ENCODE measurements at places on chromosomes 1 and 21. TPM values are rescaled to one million over a fixed set of nuclear protein-coding genes. Genes with fewer than 3 reads are reported as not detected.

AMY2A gene
- 0.36 TPM for total RNA-seq

SLC1A7 gene
- not detected for total RNA-seq

LRRC71 gene
- 0.64 TPM for total RNA-seq

CD247 gene
- 0.82 TPM for total RNA-seq

CLCA1 gene
- total RNA-seq, result 0.54 TPM

FOXD2 gene
- 0.18 TPM for total RNA-seq

FBXO28 gene
- total RNA-seq, result 42.8 TPM

S100A12 gene
- 1.3 TPM for total RNA-seq

CLCNKB gene
- total RNA-seq, result 0.45 TPM

CMPK1 gene
- total RNA-seq, result 91.1 TPM

Data from cerebellum (tissue), 4 donors.